Cortex of kidney (tissue), 1 donor: ENCODE measurements at places on chromosomes 11 and 22.

- DNase-seq, result no peak
These were observed 1.3 kb upstream of the LPXN start for GRCh38 chr11:58576887-58577471.

DNA sequence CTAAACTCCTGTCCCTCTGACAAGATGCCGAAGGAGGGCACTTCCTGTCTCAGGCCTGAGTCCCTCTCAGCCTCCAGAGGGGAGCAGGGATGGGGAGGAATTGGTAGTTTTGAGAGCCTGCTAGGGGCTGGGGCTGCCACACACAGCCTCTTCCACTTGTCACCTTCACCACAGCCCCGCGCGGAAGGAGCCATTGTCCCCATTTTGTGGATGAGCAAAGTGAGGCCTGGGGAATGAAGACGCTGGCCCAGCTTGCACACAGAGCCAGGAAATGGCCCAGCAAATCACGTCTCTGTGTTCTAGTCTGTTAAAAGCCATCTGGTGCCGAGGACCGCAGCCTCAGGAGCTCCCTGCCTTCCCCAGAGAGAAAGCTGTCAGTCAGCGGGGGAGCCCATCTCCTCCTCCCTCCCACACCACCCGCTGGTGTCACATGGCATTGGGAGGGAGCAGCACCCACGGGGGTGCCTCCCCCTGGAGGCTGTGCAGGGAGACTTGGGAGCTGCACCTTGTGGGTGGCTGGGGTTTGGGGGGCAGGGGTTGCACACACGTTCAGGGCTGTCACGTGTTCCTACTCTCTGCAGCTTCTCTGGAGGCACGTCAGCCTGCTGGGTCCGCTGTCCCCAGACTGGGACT is 34.6 kb downstream of the RASD2 start:
- DNase-seq, result no peak

DNA sequence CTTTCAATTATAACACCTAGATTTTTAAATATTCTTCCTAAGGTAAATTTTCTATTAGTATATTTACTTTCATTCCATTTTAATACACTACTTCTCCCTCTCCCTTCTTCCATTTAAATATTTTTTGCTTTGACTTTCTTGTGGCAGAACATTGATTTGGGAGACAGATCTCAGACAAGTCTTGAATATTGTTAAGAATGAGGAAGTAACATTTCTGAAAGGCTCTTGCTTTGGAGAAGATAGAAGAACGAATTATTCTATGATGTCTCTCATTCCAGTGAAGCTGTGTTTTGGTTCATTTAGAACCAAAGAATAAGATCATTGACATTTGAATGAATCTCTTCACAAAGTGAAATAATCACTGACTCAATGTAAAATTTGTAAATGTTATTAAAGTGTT is 2.4 kb downstream of the IPO7 start:
- DNase-seq, result no peak

DNA sequence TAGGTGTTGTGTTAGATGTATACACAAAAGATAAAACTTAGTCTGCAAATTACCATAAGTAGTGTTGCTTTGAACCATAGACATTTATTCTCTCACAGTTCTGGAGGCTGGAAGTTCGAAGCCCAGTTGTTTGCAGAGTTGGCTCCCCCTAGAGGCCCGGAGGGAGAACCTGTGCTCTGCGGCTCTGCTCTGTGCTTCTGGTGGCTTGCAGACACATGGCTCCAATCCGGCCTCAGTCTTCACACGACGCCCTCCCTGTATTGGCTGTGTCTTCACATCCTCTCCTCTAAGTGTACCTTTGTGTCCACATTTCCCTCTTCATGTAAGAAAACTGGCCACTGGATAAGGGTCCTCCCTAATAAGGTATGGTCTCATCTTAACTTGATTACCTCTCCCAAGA is 128.4 kb downstream of the OPCML start:
- no peak for DNase-seq

DNA sequence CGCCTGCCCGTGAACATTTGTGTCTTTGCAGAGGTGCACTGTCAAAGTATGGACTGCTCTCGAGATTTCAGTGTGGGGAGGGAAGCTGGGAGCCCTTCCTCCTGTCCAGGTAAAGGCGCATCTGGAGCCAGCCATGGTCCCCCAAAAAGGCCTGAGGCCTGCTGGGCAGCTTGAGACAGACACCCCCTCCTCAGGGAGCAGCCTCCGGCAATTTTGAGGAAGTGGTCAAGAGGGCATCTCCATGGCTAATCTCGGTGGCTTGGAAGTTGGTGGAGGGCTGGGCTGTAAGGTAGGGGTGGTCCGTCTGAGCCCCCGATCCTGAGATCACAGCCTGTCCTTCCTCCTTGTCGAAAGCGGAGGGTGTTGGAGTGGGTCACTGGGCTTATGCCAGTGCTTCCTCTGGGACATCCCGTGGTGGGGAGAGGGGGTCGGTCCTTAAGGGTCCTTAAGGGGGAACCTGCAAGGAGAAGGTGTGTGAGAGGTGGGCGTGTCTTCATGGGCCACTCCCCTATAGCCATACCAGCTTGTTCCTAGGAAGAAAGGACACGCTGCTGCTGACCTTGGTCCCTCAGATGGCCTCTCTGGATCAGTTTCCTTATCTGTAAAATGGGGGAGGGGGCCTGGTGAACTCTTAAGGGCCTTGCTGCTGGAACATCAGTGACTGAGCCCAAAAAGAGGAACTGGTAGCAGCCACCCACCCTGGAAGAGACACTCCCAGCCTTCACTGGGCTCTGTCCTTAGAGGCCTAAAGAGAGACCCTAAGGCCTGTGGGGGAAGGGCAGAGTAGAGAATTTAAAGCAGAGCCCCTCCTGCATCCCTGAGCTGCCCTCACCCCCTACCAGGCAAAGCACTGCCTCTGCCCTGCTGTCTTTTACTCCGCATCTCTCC is 2.6 kb downstream of the KCNC1 start:
- DNase-seq, result no peak

GRCh38 chr11:67996622-67997474 is 7.0 kb downstream of the UNC93B1 start:
- DNase-seq, result no peak

DNA sequence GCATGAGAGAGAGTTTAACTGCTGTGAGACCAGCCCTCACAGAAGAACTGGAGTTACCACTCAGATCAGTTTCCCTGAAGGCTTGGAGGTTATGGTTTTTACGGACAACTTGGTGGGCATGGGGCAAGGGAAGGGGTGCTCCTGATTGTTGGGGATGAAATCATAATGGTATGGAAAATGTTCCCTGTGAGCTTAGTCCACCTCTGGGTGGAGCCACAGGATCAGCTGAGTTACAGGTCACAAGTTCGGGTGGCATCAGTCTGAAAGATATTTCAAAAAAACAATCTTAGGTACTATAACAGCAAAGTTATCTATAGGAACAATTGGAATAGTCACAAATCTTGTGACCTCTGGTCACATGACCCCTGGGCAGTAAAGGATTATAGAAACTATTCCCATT is 162.9 kb downstream of the DLG2 start:
- DNase-seq, result no peak

DNA sequence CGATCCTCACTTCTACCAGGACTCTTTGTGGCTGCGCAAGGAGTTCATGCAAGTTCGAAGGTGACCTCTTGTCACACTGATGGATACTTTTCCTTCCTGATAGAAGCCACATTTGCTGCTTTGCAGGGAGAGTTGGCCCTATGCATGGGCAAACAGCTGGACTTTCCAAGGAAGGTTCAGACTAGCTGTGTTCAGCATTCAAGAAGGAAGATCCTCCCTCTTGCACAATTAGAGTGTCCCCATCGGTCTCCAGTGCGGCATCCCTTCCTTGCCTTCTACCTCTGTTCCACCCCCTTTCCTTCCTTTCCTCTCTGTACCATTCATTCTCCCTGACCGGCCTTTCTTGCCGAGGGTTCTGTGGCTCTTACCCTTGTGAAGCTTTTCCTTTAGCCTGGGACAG is 6.5 kb downstream of the TMEM138 start:
- no peak for DNase-seq

DNA sequence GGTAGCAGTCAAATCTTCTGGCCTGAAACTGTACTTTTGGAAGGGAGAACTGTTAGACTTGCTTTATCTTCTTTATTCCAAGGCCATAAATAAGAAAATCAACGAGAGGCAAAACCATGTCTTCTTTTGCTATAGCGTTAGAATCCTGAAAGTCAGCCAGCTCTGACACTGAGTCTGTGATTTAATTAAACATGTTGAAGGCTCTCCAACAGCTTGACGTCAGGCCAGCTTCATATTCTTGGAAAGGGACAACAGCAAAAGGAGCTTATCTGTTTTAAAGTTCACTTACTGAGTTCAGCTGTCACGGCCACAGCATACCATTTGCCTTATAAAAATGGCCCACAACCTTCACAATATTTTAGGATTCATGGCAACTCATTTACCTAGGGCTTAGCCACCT is 131.0 kb upstream of the LDLRAD3 start:
- DNase-seq, result no peak

DNA sequence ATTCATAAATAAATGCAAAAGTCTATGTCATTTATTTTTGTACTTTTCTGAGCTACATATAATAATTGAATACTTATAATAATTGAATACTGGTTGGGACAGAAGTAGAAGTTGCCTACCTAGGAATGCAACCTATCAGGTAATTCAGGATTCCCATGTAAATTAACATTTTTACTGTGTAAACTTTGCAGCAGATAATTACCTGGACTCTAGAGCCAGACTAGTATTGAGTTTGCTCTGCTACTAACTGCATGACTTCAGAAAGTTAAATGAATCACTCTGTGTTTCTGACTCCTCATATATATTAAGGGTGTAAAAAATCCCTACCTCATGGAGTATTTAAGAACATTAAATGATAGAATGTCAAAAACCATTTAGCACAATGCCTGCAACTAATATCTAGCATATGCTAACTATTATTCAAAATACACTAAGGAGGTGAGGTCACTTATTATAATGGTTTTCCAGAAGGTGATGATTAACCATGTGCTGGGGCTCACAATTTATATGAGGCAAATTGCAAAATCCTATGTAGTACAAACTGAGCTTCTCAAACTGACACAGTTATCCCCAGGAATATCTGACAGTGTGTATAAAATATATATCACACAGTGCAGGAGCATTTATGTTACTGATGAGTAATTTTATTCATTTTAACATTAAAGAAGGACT is 138.1 kb upstream of the ANO3 start:
- DNase-seq, result no peak

DNA sequence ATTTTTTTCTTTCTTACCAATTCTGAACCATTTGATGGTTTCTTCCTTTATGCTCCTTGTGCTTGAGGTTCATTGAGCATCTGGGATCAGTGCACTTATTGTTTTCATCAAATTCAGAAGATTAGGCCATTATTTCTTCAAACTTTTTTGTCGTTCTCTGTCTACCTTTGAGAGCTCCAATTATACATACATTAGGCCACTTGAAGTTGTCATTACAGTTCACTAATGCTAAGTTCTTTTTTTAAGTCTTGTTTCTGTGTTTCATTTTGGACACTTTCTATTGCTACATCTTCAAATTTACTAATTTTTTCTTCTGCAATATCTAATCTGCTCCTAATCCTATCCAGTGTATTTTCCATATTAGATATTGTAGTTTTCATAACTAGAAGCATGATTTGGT is 40.8 kb downstream of the CDPF1 start:
- DNase-seq, result no peak

- no peak for DNase-seq
These were observed 259.2 kb upstream of the SORL1-AS1 start for GRCh38 chr11:121711939-121712338.

- DNase-seq, result no peak
These were observed 590 bp upstream of the IGF2 start for GRCh38 chr11:2139621-2140337.

DNA sequence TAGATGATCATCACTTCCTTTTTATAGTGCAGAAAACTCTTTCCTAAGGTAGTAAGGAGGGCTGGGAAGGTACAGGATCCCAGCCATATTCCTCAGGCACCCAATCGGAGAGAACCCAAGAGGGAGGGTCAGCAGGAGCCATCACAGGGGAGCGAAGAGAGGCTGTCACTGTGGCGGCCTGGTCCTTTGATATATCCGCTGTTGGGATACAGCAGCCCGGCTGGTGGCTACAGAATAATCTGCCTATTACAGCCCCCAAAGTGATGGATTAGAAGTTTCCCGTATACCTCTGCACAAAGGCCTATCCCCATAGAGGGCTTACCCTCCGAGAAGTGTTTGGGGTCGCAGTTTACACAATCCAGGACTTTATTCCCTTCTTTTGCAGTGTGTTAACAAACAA is 48.5 kb downstream of the OR4D9 start:
- DNase-seq, result no peak

DNA sequence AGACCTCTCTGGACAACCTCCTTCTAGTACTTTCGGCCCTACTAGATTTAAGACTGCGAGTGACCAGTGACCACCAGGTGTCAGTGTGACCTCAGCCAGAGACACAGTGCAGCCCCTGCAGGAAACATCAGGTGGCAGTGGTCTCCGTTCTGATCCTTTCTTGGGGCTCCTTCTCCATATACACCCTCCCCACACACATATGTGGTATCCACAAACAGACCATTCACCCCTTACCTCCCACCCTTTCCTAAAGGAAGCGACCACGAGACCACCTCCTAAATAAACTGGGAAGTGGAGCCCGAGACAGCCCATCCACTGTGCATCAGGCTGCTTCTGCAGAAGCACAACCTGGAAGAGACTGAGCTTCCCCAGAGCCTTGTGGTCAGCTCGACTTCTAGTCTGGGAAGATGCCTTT is 38.5 kb upstream of the CYP2D6 start:
- DNase-seq, result no peak

- DNase-seq, result no peak
These were observed 28.5 kb downstream of the RCOR2 start for GRCh38 chr11:63888170-63889086.

DNA sequence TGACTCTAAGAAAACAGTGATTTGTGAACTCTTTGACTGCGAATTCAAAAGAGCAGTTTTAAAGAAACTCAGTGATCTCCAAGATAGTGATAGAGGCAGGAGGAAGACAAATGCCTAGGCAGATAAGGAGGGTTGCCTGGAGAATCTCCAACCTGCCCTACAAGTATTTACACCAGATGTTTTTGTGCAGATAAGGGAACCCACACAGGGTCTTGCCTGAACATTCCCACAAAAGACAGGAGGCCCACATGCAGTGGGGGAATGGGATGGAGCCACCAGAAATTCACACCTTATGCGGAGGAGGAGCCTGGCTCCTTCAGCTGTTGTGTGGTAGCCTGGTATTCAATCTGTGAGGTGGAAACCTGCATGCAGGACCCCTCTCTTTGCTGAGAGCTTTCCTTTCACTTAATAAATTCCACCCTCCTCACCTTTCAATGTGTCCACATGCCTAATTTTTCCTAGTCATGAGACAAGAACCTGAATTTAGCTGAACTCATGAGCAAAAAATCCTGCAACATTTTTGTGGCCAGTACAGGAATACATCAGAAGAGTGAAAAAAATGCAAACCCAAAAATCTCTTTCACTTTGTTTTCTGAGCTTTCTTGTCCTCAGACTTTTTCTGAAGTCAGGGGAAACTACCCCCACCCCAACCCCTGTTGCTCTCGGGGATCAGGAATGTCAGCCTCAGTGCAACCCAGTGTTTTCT is 8.1 kb upstream of the GLYAT start:
- DNase-seq, result no peak

DNA sequence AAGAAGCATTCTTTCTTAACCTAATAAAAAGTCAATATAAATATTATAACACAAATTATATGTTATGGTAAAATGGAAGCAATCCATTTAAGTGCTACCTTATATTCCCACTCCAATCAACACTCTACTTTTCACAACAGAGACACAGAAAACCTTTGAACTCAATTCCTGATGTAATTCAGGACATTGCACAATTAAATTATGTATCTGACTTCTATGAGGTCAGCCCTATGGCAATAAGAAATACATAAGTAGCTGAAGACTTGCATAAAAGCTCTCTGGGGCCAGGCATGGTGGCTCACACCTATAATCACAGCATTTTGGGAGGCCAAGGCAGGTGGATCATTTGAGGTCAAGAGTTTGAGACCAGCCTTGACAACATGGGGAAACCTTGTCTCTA is 6.8 kb downstream of the OR4D10 start:
- no peak for DNase-seq
